SK-N-MC (cell line): ENCODE measurements at places on chromosomes 2 and 18.

- no peak for DNase-seq
Measured at GRCh38 chr2:205496772-205497171, 185.5 kb upstream of the NRP2 start.

DNA sequence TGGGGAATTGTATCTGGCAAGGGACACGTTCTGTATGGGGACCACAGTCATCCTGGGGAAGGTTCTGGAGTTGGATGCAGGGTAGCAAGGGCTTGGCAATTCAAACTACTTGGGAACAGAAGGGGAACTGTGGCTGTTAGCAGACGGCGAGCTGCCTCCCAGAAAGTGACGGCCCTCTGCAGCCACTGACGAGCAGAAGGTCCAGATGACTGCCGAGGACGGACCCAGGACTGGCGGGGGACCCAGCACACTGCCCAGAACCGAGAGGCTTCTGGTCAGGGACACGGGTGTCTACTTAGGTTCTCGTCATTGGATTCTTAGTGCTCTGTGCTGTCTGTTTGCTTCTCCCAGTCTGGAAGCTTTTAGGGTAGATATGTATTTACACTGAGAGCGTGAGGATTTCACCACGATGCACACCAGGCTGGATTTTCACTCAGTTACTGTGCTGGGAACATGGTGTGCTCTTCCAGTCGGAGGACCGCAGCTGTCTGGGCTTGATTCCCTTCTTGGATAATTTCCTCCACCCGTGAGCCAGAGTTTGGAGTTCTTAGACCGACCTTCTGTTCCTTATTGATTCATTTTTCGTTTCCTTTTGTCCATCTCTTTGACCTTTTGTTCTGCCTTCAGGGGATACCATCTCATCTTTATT, 13.4 kb downstream of the GPR35 start:
- no peak for DNase-seq

DNA sequence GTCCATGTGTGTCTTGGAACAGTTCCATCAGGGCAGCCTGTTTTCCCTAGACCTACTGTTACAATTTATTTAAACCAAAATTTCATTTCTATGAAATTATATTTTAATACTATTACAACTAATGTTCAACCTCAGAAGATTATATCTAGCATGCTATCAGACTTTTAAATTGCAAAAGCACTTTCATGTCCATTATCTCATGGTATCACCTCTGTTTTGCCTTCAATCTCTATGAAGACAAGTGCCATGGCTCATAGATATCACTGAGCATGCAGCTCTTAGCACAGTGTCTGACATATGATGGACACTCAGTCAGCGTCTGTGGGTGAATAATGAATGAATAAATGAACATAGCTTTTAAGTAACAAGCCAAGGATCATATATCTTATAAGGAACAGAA, 288.8 kb downstream of the RAD51AP2 start:
- DNase-seq = no peak

DNA sequence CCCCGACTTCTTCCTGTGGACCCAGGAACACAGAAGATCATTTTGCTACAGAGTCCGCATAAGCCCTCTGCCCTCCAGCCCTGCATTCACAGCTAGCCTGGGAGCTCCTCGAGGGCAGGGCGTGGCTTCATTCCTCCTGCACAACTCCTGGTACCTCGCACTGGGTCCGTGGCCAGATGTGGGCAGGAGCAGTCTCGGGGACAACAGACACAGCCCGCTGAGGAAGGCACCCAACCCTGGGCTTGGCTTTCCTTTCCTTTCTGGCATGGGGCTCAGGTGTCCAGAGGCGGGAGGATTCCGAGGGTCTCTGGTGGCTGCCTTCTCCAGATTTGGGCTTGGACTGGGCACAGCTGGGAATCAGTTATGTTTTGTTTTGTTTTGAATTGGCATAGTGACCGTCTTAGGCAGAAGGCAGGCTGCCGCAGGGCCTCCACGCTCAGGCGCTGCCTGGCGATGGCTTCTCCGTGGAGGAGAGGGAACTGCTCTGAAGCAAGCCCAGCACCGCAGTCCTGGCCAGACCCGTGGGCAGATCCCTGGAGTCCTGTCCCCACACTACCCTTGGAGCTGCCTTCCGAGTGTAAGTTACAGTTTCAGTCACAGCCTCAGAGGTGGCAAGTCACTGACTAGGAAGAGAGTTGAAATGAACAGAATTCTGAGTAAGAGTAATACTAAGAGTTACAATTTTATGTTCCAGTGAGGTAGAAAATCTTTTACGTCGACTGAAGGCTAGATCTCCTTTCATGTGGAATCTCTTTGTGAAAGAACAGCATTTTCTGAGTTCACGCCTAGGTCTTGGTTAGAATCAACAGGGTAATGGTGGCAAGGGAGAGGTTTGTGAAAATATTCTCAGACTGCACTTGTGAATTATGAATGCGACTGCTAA, 47.9 kb downstream of the LDLRAD4 start:
- DNase-seq = no peak

- no peak for DNase-seq
Measured at GRCh38 chr2:200223205-200223784, 83.2 kb upstream of the SPATS2L start.

- no peak for DNase-seq
Measured at GRCh38 chr18:627231-627630, 30.2 kb upstream of the TYMS start.

DNA sequence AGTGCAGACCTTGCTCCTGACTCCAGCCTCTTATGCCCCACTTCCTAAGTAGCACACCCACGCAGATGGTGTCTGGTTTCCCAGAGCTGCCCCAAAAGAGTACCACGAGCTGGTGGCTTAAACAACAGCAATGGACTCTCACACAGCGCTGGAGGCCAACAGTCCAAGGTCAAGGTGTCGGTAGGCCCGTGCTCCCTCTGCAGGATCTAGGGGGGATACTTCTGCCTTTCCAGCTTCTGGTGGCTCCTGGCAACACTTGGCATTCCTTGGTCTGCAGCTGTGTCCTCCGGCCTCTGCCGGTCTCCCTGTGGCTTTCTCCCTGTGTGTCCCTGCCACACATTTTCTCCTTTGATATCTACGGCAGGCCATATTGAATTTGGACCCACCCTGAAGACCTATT, 99.0 kb downstream of the TSHZ1 start:
- DNase-seq = no peak

- no peak for DNase-seq
Measured at GRCh38 chr2:134773759-134774742, 55.3 kb upstream of the TMEM163 start.

GRCh38 chr2:109383505-109384307, 230.1 kb downstream of the SEPTIN10 start:
- no peak for DNase-seq

GRCh38 chr2:221176667-221177066, 395.4 kb downstream of the EPHA4 start:
- no peak for DNase-seq

DNA sequence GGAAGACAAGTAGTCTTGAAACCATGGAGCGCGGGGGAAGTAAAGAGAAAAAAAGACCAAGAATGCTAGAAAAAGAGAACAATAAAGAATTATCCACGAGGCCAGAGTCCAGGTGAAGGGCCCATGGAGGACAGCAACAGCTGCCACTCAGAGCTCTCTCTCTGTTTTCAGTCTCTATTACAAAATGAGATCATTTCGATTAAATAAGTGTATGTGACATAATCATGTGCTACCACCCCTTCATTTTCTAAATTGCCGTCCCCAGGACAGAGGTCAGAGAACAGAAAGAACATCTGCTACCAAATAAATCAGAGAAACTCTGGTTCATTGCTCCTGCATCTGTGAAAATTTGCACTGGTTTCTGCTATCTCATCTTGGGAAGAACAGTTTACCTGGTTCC, 838.7 kb downstream of the RNF144A start:
- DNase-seq = no peak

DNA sequence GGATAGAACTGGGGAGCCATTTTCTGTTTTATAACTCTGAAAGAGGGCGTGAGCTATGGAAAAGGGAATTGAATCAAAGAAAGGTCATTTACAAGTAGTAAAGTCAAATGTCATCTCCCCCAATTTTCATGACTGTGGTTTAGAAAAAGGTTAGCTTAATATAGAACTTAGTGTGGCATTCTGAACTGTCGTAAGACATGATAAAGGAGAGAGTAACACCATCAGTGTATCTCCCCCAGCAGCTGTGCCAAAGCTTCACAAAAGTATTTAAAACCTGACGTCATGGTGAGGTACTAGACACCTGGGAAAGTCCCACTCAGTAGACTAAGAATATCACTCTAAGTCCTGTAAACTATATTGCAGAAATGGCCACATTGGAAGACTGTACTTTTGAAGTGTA, 5.8 kb upstream of the IKZF2 start:
- DNase-seq = no peak

DNA sequence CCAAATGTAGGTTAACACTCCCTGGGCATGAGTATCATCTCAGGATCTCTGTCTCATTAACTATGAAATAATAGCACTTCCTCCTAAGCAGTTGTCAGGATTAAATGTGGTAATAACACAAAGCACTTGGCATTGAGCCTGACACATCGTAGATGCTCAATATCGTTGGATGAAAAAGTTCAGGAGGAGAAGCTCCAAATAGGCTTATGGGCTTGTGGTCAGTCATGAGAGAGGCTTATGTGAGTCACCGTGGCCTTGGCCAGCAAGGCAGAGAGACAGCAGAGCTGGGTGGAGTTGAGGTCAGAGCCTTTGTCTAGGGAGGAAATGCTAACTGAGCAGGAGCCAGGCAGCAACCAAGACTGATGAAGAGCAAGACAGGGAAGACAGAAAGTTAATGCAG, 68.3 kb upstream of the PPM1B start:
- no peak for DNase-seq

- no peak for DNase-seq
Measured at GRCh38 chr2:233033672-233034071, 1.2 kb downstream of the NEU2 start.

DNA sequence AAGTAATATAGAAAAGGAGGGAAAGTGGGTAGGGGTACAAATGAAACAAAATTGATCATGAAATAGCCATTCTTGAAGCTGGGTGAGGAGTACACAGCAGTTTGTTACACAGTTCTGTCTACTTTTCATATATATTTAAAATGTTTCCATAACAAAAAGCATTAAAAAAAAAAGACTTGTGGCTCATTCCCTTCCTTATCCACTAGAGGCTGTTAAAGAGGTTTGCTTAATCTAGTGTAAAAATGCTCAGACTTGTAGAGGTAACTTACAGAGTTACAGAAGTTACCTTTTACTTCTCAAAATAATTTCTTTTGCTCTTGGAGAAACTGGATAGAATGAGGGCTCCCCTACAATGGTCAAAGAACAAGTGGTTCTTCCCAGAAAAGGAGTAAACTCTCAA, 8.1 kb upstream of the WIPF1 start:
- DNase-seq = no peak

DNA sequence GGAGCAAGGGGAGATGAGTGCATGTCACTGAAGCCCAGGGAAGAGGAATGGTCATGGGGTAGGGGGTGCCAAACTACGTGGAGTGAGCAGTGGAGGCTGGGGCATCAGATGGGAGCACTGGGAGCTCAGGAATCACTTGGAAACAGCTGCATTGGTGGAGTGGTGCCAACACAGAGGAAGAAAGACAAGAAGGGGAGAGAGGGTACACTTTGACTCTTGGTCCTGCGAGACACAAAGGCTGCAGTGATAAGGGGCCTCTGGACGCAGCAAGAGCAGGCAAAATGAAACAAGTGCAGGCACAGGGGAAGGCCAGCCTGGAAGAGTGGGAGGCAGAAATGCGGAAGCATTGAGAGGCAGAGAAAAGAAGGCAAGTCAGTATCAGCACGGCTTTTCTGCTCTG, 134.7 kb upstream of the SMIM21 start:
- DNase-seq = no peak

GRCh38 chr2:153497938-153498629, 19.5 kb upstream of the RPRM start:
- no peak for DNase-seq

DNA sequence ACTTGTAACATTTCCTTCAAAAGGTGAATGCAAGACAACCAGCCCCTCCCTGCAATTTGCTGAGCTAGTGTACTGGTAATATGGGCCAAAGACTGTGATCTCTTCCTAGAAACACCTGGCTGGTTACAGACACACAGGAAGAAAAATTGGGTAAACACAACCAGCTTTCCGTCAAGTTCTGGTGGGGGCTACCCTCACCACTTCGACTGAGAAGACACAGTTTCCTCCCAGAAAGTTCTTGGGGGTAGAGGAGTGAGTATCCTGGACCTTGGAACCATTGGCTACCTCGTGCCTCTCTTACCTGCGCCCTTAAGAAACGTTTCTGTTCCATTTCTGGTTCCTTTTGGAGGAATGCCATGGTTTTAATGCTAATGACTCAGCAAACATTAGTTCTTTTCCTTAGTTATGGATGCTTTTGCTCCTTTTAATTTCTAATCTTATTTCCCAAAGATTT, 120.9 kb upstream of the DLX2 start:
- no peak for DNase-seq

DNA sequence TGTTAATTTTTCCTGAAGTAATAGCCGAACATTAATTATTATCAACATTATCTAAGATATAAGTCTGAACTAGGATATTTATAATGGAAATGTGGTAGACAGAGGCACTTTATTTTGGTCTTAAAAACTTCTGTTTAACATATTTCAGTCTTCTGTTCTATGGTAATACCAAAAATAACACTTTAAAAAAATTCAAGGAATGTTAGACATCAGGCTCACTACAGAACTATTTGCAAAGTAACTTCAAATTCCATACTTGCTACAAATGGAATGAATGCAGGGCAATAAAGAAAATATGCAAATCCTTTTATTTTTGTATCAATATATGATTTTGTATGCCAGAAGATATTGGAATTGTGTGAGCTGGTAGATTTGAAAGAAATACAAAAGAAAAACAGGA, 345.5 kb upstream of the DSEL start:
- no peak for DNase-seq

- no peak for DNase-seq
Measured at GRCh38 chr2:46909771-46910419, 5.7 kb downstream of the MCFD2 start.

- DNase-seq = no peak
Measured at GRCh38 chr2:84429328-84429727, 29.8 kb downstream of the SUCLG1 start.

- peak; percentile 60 for DNase-seq
Measured at GRCh38 chr2:19474128-19474527, 115.7 kb upstream of the OSR1 start.

DNA sequence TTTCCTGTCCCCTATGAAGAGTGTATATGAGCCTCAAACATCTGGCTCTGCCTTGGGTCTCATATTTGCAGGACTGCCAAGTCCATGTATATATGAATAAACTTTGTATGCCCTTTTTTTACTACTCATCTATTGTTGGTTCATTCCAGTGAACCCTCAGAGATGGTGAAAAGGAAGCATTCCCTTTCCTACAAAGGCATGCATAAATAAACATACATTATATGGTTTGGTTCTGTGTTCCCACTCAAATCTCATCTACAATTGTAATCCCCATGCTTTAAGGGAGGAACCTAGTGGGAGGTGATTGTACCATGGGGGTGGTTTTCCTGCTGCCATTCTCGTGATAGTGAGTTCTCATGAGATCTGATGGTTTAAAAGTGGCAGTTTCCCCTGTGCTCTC, 534.2 kb downstream of the SPAG16 start:
- DNase-seq = no peak

DNA sequence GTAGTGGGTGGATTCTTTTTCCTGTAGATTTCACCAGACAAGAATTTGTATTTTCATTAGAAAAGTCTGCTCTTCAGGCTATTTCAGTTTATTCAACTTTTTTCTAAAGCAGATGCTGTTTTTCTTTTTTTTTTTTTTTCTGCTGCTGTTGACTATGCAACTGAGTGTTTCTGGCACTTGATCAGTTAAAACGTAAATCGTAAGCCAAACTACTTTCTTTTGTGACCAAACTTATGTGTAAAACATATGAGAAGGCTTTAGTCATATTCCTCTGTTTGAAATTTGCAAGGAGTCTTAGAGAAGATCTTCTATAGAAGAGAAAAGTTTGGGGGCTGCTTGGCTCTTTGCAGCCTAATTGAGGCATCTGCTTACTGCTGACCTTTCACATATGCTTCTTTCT, 170.1 kb downstream of the PARD3B start:
- no peak for DNase-seq
